Naive B cell (primary cell): ENCODE measurements at places on chromosomes 3 and 15.

- no peak for DNase-seq
Measured at GRCh38 chr15:31256378-31257265, 70.0 kb upstream of the KLF13 start.

DNA sequence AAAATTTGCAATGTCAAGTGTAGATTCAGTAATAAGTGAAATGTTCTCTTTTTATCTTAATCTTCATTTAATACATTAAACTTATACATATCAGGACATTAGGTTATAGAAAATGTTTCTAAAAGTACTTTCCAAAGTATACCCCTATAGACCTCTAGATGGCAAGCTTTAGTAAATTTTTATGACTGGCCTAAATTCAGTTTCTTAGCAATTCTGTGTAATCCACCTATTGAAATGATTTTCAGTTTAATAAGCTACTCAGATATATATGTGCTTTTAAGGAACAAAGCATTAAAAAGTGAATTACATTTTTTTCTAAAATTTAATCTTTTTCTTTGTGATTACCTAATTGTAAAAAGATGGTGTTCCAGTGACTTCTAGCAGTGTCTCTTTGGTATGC is 342.2 kb downstream of the GBE1 start:
- DNase-seq: no peak

DNA sequence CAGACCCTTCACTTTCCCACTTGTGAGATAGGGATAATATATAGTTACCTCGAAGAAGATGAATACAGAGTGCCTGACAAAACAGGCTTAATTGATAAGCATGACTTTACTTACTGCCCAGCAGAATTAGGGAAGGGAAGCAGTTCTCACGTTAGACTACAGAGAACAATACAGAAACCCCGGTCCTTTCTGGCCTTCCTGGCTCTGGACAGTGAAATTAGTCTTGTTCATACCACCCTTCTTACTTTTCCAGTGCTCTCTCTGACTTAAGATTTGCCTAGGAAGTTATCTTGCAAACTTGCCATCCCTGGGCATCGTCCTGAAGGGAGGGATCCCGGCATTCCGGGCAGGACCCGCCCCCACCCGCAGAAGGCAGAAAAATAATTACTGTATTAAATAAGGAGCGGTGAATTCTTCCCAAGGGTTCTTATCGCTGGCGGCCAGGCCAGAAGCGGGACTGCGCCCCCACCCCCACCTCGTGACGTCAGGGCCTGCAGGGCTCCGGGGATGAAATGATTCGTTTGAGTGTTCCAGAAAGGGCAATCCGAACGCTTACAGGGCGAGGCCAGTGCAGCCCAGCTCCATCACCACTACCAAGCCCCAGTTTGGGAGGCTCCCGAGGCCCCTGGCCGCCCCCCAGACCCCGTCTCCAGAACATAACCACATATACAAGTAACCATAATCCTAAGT is 8.4 kb downstream of the SOX2 start:
- no peak for DNase-seq

GRCh38 chr3:71488882-71489281 is 94.6 kb downstream of the FOXP1 start:
- no peak for DNase-seq

- DNase-seq: no peak
Measured at GRCh38 chr3:134090031-134090430, 60.3 kb upstream of the SLCO2A1 start.

DNA sequence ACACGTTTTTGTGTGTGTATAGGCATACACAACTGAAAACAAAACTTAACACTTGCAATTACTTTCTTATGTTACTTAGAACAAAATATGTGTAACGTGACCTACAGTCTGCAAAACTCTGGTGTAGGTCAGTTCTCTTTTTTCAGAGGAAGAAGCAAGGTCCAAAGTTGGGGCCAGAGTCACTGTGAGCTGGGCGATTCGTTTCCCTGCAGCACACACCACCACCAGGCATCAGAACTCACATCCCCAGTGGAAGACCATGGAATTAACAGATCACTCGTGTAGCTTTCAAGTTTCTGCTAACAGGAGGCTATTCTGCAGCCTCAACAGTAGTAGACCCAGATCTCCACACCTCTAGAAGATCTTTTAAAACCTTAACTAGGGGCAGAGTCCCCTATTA is 25.8 kb downstream of the ANP32A start:
- no peak for DNase-seq

DNA sequence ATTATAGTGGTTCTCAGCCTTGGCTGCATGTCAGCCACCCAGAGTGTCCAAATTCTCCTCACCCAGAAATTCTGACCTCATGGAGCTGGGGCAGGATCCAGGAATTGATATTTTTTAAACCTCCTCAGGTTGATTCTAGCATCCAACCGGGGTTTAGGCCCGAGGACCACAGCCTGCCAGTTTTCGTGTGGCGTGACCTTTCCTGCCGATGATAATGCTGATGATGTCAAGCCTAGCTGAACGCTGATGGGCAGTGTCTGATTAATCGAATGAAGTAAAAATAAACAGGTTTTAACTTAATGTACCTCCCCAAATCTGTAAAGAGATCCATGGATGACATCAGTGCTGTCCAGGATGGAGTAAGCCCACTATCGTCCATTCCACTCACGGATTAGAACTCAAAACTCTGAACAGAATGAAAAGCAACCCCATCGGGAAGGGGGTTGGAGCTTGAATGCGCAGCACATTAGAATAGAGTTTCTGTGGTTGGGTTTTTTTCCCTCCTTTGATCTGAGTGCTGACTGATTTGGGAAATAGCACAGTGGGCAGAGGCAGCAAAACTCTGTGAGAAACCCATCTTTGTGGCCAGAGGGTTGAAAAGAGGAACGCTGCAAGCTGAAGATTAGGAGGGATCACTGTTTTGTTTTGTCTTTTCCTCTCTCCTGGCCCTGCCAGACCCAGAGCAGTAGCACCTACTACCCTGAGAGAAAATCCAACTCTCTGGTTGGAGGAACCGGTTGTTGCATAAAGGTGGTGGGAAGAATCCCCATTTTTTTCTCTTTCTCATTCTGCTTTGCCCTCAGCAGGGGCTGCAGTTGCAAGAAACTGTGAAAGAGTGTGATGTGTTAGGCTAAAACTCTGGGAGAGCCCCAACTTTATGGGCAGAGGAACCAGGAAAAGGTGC is 153.9 kb downstream of the APBA2 start:
- DNase-seq: no peak

GRCh38 chr15:76208786-76209424 is 102.4 kb downstream of the ETFA start:
- DNase-seq: no peak
